ENCODE measurements at places on chromosomes 16 and 17. TPM values are rescaled to one million over a fixed set of nuclear protein-coding genes. Genes with fewer than 3 reads are reported as not detected.

The PFN1 gene
- total RNA-seq: 575 TPM

The OR3A3 gene
- total RNA-seq: not detected

The PPM1E gene
- total RNA-seq: 0.13 TPM

The SLFN11 gene
- 54.7 TPM for total RNA-seq

The CHST6 gene
- 0.16 TPM for total RNA-seq

The P2RX1 gene
- 2.3 TPM for total RNA-seq

The CACNG5 gene
- total RNA-seq: not detected

The SYCE1L gene
- 1.3 TPM for total RNA-seq

The VMO1 gene
- 6.9 TPM for total RNA-seq

The ADAD2 gene
- total RNA-seq: not detected

DNA sequence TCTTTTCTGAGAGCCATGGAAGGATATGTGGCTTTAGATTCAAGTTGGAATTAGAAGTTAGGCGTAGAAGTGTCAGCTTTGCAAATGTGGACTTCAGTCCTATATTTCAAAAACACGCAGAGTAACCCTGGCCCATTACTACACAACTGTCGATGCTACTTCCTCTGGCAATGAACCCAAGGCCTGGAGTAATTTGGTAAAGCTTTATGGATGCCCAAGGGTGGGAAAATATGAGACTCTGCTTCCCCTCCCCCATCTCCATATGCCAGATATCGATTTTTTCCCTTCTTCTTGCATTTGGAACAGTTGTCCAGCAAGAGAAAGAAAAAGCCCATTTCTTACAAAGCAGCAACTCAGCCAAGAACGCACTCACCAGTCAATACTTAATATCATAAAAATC, 2.9 kb upstream of the MAP1LC3B start:
- DNase-seq: no peak

- DNase-seq: no peak
These were observed 52.5 kb upstream of the ENPP7 start for GRCh38 chr17:79678091-79678735.

DNA sequence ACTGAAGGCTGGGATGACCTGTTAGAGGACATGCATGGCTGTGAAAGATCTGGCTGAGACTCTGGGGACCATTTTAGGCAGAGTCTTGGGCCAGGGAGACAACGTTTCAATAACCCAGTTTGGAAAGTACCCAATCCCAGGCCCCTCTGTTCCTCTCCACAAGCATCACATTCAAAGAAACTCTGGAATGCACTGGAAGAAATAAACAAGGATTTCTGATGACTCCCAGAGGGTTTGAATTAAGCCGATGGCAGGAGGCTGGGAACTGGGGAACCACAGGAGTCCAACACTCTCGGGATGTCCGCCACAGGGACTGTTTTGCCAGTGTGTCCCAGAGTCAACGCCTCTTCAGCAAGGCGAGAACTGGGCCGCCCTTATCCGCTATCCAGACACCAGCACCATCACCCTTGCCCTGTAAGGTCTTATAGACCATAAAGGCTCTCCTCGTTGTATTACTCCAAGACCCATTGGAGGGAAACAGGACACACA, 3.3 kb downstream of the PMP22 start:
- DNase-seq: no peak

GRCh38 chr17:70265471-70265870, 96.1 kb downstream of the KCNJ2 start:
- DNase-seq: no peak

GRCh38 chr16:10878644-10879501, 1.9 kb downstream of the CIITA start:
- peak; percentile 90 for DNase-seq

GRCh38 chr16:29029168-29029994, 44.5 kb downstream of the LAT start:
- DNase-seq: peak; percentile 86

GRCh38 chr17:34413443-34414119, 50.5 kb upstream of the CCL1 start:
- DNase-seq: no peak

GRCh38 chr16:5003828-5004227, 29.9 kb downstream of the NAGPA start:
- no peak for DNase-seq

DNA sequence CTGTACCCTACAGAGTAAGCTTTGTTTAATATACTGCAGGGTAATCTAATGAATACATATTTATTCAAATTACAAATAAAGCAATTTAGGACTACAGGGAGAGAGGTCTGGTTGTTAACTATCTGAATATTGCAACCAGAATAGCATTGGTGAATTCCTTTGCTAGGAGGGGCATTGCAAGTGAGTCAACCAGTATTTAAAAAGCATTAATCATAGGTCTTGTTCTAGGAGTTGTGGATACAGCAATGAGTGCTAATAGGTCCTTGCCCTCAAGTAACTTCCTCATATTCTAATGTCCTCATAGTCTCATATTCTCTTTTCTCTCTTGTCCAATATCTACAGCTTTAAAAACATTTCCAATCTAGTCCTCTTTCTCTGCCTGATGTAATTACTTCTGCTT, 531.4 kb downstream of the CDH11 start:
- DNase-seq: no peak

DNA sequence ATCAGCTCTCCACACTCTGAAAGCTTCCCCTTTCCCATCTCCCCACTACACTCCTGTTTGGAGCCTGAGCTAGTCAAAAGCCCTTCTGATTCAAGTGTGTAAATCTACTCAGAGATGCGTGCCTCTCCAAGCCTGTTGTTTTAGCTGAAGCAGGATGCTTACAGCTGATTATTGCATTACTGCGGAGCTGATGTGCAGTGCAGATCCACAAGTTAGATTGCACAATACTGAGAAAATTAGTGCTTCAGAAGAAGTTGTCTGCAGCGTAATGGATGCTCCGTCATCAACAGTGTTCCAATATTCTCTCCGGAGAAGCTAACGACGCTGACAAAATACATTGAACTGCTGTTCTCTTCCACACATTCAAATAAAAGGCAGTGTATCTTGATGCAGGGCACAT, 44.8 kb upstream of the NLRP1 start:
- DNase-seq: no peak

DNA sequence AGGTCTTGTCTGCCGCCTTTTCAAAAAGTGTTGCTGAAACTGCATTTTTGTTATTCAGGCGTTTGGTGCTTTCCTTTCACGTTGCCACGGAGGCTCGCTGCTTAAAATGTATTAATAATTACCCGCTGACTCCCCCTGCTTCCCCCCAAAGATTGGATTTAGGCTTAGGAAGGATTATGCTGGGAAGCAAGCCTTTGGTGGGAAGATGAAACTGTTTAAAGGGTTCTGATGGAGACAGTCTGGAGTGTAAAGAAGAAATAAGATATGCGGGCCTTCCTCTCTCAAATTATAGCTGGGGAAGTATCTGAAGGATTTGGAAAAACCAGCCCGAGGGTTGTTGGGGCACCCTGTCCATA, 1.1 kb downstream of the KSR1 start:
- no peak for DNase-seq

- no peak for DNase-seq
These were observed 74.8 kb upstream of the MARCHF10 start for GRCh38 chr17:62882878-62883277.

DNA sequence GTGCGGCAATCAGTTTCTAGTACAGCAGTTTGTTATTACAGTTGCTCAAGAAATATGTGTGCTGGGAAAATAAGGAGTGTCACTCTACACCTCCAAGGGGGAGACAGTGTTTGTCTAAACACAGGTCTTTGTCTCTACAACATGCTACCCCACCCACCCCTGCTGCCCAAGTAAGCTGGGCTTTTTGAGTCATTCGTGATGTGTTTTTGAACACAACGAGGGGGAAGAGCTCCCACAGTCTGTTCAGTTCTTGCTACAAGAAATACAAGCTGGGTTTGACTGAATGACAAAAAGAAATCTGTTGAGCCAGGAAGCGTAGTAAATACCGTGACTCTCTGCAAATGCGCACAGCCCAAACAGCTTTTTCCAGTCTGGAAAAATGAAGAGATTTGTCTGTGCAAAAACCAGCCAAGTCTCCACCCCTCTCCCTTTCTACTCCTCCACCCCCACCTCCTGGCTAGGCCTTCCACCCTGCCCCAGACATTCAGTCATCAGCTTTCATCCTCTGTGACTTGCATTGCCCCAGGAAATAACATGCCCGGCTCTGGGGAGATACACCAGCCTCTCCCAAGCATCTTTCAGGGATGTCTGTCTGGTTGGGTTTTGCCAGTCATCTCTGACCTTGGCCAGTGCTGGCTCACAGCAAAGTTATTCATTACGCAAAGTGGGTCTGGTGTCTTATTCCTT, 25.7 kb downstream of the CHD9 start:
- DNase-seq: no peak

DNA sequence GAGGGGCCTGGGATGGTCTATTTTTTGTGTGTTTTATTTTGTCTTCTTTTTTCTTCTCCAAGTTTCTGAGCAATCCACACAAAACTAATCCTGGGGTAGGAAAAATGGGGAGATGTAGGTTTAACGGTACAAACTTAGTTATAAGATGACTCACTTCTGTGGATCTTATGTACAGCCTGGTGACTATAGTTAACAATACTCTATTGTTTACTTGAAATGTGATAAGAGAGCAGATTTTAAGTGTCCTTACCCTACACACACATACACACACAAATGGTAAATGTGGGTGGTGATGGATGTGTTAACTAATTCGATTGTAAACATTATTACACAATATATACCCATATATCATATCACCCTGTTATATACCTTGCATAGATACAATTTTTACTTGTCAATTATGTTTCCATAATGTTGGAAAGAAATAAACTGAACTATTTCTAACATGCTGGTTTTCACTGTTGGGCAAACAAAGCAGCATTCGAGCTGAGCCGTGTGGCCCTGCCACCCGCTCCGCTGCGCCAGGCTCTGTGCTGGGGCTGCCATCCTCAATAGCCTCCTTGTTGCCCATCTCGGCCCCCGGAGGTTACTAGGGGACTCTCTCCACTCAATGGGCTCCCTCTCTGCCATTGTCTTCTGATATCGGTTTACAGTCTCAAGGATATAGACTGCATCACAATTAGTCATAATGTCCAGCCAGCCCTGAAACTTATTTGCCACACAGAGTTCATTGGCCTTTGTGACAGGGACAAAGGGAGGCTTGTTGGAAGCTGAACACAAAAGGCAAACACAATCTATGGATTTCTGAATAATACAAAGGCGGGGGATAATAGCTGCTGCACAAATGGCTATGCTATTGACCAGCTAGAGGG, 380.3 kb upstream of the MAF start:
- DNase-seq: no peak

GRCh38 chr17:67515490-67516083, 138.5 kb downstream of the PITPNC1 start:
- DNase-seq: no peak

GRCh38 chr17:16121915-16122314, 93.4 kb downstream of the NCOR1 start:
- no peak for DNase-seq

GRCh38 chr17:80164185-80164584, 5.6 kb upstream of the CARD14 start:
- DNase-seq: no peak

- DNase-seq: no peak
These were observed 350.1 kb upstream of the KIF2B start for GRCh38 chr17:53472586-53472985.

GRCh38 chr16:10609402-10609774, 29.0 kb upstream of the EMP2 start:
- no peak for DNase-seq

GRCh38 chr17:82222816-82223215, 6.0 kb upstream of the SLC16A3 start:
- no peak for DNase-seq

DNA sequence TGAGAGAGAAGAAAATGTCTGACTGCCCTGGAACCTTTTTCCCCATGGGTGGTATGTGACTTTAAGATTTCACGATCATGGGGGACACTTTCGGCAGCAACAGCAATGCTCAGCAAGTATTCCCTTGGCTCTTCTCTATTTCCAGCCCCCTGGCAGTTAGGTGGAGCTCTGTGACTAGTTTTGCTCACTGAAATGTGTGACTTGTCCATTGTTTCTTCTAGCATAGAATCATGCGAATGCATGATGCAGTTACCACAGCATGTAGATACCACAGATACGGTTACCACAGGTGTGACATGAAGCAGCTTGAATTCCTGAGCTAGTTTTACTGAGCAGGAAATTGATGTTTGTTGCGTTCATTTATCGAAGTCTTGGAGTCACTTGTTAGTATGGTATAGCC, 1034.5 kb upstream of the EEF2KMT start:
- DNase-seq: no peak

- DNase-seq: no peak
These were observed 597.4 kb upstream of the CDH5 start for GRCh38 chr16:65769055-65769465.

DNA sequence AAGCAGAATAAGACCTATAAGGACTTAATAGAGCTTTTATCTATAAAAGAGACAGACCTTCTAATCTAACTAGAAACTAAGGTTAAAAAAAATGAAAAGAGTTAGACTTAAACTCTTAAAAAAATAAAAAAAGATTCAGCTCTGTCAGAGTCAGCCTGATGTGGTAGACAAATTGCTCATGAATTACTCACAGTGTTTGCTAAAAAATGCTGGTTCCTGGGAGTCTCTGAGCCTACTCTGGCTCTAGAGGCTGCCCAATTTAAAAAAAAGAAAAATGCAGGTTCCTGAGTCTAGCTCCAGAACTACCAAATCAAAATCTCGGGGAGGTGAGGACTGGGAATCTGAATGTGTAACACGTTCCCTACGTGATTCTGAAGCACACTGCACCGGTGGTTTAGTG, 18.1 kb downstream of the SOST start:
- DNase-seq: no peak

DNA sequence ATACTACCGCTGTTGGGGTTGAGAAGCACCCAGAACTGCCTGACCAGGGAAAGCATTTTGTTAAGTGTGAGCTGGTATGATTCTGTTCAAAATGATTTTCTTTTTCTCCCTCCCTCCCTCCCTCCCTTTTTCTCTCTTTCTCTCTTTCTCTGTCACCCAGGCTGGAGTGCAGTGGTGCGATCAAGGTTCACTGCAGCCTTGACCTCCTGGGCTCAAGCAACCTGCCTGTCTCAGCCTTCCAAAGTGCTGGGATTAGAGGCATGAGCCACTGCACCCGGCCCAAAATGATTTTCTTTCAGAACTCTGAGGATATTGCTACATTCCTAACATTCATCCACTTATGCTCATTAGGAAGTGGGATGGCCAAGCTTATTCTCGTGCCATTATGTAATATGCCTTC, 41.3 kb downstream of the SLC47A1 start:
- DNase-seq: no peak

- no peak for DNase-seq
These were observed 9.7 kb downstream of the TMC6 start for GRCh38 chr17:78118801-78119241.

Measured in mesenteric fat pad (tissue), 1 donor.